T-helper 17 cell (primary cell): ENCODE measurements at places on chromosomes 2 and 18. TPM values are rescaled to one million over a fixed set of nuclear protein-coding genes. Genes with fewer than 3 reads are reported as not detected.
A peak's percentile ranks its signal among the peaks of the same experiment; 100 is the strongest.

Gene LYG1
- 1.8 TPM for total RNA-seq

GRCh38 chr2:217643789-217644301 is 358.9 kb downstream of the TNS1 start:
- DNase-seq = no peak
- H3K27me3 ChIP-seq = peaks cover 6% of the 10 kb centered on the region
- no peaks in the 10 kb centered on the region for H3K36me3 ChIP-seq
- H3K4me3 ChIP-seq = no peak overlapping the region
- no peak overlapping the region for H3K27ac ChIP-seq

DNA sequence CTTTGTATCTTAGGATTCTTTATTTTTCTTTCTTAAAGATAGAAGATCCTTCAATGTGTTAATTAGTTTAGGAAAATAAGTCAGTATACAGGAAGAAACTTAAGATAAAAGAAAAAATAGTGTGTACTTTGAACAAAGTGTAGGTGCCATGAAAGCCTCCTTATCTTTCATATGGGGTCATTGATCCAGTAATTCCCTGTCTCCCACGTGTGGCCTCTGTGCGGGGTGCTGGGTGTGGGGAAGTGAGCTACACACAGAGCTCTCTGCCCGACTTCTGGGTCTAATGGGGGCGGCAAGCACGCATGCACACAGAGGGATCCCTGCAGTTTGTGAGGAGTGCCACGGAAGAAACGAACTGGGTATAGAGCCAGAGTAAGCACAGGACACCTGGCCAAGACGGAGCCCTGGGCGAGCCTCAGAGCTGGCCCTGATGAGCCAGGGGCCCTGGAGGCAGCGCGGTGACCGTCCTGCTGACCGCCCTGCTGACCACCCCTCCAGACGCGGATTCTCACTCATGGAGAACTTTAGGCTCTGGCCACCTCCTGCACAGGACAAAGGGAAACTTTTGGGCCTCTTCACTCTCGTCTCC is 253.5 kb downstream of the ACKR3 start:
- no peak overlapping the region for H3K27ac ChIP-seq
- no peaks in the 10 kb centered on the region for H3K36me3 ChIP-seq
- peaks cover 13% of the 10 kb centered on the region for H3K27me3 ChIP-seq
- no peak for DNase-seq

GRCh38 chr2:230984393-230985220 is 11.3 kb upstream of the SPATA3 start:
- peak overlapping the region; percentile 53 for H3K4me3 ChIP-seq
- peaks cover 33% of the 10 kb centered on the region for H3K4me1 ChIP-seq
- peaks cover 4% of the 10 kb centered on the region for H3K27me3 ChIP-seq
- H3K36me3 ChIP-seq = no peaks in the 10 kb centered on the region
- no peak for DNase-seq
- no peak overlapping the region for H3K27ac ChIP-seq

Gene SERPINB13
- total RNA-seq = not detected

DNA sequence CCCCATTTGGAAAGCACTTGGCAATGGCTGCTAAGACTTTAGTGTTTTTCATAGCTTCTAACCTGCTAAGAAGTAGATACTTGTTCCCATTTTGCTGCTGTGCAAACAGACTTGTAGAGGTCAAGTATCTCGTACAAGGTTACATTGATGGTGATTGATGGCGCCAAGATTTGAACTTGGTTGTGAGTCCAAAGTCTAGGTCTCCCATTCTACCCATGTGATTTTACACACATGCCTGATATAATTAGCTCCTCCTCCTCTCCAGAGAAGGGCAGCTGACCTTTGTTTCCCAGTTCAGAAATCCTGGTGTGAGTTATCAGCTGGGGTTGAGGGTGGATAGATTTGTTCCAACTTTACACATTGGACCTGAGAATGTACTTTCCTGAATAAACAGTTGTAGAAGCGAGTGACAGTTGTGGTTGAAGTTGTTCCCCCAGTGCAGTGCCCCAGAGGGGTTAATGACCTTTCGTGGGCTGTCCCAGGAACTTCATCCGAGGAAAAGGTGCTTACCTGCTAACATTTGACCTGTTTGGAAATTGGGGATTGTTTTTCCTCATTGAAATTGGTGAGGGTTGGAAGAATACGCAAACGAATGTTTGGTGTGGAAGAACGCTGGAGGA is 10.4 kb downstream of the TCF7L1 start:
- peaks cover 50% of the 10 kb centered on the region for H3K27me3 ChIP-seq
- no peak for DNase-seq
- H3K4me3 ChIP-seq = no peak overlapping the region
- H3K36me3 ChIP-seq = peaks cover 7% of the 10 kb centered on the region
- no peak overlapping the region for H3K27ac ChIP-seq

DNA sequence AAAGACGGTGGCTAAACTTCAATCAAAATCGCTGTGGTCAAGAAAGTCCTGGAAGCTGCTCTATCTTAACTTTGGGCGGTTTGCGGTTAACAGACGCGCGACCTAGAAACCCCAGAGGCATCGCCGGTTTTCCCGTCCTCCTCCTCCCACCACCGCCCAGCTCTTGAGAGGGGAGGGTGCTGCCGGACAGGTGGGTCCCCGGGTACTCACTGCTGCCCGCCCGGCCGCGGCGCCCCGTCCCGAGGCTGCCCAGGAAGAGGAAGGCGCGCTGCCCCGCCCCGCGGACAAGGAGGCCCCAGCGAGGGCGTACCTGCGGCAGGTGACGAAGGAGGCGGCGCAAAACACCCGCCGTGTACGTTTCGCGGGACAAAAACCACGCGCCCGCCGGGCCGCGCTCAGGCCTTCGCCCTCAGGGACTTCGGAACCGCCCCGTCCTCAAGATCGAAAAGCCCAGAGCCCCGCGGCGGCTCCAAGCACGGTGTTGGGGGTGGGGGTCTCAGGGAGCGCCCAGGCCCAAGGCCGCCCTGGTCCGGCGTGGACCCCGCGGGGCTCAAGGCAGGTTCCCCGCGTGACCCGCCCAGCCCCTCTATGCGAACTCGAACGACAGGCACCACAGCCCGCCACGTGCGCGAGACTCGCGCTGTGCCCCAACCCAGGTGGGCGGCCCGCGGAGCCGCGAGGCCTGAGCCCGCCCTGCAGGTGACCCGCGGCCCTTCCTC is at the start of gene SH3YL1:
SH3YL1 (minus strand) TSS at position 259 of the 719 bp plus-strand sequence; CDS start at position 211, 48 bp downstream.
- H3K27ac ChIP-seq = peak within 1 kb of the TSS; percentile 90
- DNase-seq = peak; percentile 61
- H3K4me3 ChIP-seq = peak within 1 kb of the TSS; percentile 92
- H3K4me1 ChIP-seq = peaks cover 18% of the 10 kb centered on the region

DNA sequence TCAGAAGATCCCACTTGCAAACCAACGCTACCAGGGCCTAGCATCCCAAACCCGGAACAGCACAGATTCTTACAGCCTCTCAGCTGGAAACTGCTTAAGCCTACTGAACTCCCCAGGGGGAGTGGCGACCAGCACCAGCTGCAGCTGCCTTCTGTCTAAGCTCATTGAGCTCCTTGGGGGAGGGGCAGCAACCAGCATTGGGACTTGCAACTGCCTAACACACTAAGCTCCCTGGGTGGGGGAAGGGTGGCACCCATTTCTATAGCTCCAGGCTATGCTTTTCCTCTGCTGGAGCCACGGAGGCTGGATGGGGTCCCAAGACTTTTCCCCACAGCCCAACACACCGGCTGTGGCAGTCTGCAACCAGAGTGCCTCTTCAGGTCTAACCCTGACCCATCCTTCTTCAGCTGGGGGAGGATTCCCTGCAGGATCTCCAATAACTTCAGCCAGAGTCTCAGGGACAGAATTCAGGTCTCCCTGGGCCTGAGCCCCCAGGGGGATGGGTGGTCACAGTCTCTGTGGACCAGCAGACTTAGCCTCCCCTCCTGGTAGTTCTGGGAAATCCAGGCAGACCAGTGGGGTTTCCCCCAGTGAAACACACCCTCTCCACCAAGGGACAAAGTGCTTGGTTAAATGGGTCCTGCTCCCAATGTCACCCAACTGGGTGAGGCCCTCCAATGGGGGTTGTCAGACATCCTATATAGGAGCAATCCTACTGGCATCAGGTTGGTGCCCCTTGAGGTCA is 45.9 kb upstream of the ITGA4 start:
- H3K27me3 ChIP-seq = no peaks in the 10 kb centered on the region
- no peak overlapping the region for H3K4me3 ChIP-seq
- H3K36me3 ChIP-seq = peaks cover 2% of the 10 kb centered on the region
- no peak overlapping the region for H3K27ac ChIP-seq
